Globus pallidus (tissue), 1 donor: ENCODE measurements at places on chromosomes 2 and 18.

GRCh38 chr2:47266939-47267710 is 112.0 kb upstream of the STPG4 start:
- no peak for DNase-seq

DNA sequence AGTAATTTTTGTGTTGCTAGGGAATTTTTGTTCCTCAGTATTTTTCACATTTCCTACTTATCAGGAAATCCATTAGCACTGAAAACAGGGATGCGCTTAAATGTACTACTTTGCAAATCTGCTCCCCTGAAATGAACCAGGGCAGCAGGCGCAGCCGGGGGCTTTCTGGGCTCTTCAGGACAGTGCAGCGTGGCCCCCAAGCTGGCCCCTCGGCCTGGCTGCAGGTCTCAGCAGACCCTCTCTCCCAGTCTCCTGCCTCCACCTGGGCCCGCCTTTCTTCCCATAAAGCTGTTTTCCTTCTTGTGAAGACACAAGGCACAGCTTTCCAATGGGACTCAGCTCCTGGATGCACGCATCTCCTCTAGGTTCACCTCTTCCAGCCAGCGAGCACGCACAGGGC is 35.3 kb downstream of the EIPR1 start:
- no peak for DNase-seq

GRCh38 chr2:177261116-177262060 is 3.1 kb downstream of the NFE2L2 start:
- no peak for DNase-seq

DNA sequence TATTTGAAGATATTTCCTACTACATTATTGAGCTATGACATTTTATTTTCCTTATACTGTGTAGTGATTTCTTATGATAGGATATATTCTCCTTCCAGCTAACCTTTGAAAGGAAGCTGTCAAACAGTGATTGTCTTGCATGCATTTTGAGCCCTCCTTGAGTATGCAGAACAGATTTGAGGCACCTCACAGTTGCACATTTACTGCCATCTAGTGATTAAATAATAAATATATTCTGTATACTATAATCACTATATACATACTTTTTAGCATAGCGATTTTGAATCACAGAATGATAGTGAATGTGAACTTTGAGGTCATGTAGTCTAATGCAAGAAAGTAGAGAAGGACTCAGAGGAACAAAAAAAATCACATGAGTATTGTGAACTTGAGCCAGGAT is 268.4 kb upstream of the CDH19 start:
- no peak for DNase-seq

GRCh38 chr2:55180374-55180773 is 51.7 kb downstream of the CLHC1 start:
- DNase-seq = no peak

- no peak for DNase-seq
These were observed 4.4 kb upstream of the GPR35 start for GRCh38 chr2:240620859-240621258.
